ENCODE measurements at places on chromosomes 13 and 19.

DNA sequence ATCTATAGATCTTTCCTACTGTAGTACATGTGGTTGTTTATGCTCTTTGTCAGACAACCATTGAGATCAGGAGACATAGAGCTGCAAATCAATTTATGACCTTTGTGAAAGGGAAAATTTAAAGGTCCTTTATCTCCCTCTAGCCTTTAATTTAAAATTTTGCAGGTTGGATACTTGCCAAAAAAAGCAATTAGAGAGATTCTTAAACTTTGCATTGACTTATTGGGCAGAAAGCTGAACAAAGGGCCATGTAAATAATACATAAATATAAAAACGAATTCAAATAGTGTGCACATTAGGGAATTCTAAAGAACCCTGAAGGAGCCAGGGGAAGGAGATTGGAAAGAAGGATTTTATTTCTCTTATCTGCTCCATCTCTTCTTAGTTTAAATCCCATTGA lies 22.0 kb upstream of the RB1 start:
- DNase-seq: no peak

GRCh38 chr13:39787086-39787487 lies 131.6 kb downstream of the COG6 start:
- no peak for DNase-seq

DNA sequence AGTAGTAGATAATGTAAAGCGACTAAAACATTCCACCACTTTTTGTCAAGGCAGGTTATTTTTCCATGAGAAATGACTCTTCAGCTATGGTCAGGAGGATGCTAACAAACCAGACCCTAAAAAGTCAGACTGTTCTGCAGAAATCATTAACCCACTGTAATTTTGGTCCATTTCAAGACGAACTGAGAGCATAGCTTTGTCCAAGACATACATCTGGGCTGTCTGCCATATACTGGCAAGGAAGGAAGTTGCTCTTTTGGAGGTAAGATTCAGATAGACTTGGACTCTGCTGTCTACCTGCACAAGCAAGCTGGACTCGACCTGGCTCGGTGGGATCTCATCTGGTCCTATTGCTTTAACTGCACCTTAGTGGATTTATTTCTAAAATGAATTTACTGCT lies 207.8 kb downstream of the POSTN start:
- no peak for DNase-seq

- peak; percentile 40 for DNase-seq
Measured at GRCh38 chr13:48232420-48233045, 473 bp upstream of the ITM2B start.

DNA sequence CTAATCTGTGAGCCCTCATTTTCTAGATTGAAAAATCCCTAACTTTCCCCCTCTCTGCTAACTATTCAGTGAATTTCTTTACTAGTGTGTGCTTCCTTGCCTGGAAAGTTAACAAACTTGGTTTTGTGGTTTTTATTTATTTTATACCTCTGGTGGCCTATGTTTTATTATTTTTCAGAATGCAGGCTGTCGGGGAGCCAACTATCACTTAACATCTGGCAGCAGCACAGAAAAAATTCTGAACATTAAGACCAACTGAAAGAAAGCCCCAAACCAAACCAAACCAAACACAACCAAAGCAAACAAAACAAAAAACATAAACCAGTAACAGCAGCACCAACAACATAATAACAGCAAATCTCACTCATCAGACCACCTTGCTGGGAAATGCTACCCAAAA lies 109.0 kb upstream of the KL start:
- no peak for DNase-seq

GRCh38 chr19:17623224-17623935 lies 64.8 kb downstream of the UNC13A start:
- DNase-seq: no peak

DNA sequence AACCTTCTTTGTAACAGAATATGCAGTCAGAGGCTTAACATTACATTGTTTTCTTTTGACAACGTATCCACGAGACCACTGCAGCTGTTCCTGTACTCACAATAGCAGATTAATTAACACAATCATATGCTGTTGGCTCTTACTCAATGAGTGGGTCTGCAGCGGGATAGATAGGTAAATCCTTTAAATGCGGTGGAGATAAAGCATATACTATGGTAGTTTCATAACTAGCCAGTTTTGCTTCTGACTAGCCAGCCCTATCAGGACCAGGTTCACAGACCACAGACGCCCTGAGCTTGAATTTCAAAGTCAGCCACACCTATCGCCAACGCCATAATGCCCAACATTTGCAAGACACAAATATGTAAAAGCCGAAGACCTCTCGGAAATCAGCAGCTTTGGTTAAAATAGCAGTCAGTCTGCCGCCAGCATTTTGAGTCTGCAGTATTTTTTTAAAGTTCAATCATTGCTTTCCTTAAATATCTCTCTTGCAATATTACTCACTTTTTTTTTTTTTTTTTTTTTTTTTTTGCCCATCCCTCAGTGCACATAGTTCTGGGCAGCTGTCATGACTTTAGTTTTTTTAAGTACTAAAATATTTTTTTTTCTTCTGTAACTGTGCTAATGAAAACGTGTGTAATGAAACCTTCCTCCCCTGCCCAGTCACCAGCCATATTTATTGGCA lies 120.5 kb downstream of the ZNF536 start:
- DNase-seq: no peak

DNA sequence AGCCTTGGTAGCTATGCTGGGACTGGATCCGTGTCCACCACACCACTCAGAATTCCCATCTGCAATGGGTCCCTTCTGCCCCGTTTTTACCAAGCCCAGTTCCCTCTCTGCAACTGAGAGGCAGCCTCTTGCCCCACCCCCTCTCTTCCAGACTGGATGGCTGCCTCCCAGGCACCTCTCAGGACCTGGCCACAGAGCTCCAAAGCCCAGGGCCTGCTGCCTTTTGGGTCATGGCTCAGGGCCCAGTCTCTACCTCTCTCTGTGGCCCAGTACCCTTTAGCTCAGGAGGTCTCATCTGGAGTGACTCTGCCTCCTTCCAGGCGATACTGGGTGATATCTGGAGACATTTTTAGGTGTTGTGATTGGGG lies 10.3 kb upstream of the ZBTB7A start:
- DNase-seq: no peak

DNA sequence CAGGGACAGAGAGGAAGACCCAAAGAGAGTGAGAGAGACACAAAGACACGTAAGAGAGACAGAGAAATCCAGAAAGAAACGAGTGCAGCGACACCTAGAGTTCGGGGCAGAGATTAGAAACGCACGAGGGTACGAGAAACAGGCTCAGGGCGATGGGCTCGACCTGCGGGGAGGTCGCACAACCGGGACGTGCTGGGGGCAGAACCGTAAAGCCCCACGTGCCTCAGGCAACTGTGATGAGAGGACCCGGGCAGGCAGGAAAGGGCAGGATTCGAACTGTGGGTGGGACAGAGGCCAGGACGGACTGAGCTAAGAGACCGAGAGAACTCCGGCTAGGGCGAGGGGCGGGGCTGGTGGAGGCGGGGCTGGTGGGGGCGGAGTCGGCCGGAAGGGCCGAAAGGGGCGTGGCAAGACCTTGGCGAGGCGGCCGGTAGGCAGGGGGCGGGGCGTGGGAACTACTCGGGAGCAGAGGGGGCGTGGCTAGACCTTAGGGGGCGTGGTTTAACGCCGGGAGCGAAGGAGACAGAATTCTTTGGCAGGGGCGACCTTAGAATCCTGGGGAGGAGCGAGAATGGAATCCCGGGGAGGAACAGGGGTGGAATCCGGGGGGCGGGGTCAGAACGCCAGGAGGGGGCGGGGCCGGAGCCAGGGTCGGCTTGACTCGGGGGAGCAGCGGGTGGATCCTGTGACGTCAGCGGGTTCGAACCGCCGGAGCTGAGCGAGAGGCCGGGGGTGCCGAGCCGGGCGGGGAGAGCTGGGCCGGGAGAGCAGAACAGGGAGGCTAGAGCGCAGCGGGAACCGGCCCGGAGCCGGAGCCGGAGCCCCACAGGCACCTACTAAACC lies at the start of gene NECTIN2:
Gene NECTIN2 (plus strand): TSS at position 686 of the 843 bp plus-strand sequence. CDS start 229 bp downstream, outside the sequence.
- peak; percentile 99 for DNase-seq

DNA sequence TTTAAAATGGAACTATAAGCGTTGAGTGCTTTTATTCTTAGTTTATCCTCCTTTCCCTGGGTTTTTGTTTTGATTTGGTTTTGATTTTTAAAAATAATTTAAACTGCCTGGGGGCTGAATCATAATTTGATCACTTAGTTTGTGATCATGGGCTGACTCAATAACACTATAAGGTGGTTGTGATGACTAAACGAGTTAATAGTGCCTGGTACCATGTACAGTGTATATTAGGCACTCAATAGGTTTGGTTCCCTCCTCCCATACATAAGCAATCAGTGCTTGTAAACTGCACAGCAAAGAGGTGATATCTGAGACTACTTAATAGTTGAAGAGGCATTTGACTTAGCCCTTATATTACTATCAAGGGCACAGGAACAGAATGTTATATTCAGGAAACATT lies 200.9 kb upstream of the RFC3 start:
- DNase-seq: no peak

DNA sequence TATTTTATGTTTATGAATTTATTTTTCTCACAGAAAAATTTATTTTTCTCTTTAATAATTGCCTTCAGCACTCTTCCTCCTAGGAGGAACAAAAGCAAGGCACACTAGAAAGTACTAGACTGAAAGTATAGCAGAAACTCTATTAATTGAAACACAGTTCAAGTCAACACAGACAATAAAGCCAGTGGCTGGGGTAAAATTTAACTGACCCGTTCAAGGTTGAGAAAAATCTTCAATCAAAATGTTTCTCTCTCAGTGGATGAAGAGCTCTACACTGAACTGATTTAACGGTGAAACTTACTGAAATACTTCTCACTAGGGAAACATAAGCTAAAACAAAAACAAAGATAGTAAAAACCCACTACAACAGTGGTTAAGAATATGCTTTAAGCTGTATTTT lies 230.1 kb upstream of the MIR17HG start:
- DNase-seq: no peak

- DNase-seq: no peak
Measured at GRCh38 chr13:31236211-31236786, 36.5 kb downstream of the B3GLCT start.

DNA sequence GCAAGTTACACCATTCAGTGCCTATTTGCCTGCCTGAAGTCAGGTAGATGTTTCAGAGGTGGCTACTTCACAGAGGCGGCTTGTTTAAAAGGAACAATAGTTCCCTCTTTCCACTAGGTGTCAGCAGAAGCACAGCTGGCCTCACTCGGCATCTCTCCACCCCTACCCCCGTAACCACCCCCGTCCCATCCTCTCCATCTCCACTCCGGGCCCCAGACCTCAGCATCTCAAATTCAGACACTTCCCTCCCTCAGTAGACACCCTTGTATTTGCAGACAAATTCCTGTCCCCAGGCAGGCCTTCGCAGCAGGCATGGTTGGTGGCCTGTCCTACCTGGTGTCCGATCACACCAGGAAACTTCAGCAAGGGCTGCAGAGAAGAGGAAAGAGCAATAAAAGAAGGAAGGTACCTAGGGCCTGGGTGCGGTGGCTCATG lies 9.1 kb upstream of the DPP9 start:
- no peak for DNase-seq

- DNase-seq: no peak
Measured at GRCh38 chr13:21825801-21826200, 154.9 kb downstream of the FGF9 start.

DNA sequence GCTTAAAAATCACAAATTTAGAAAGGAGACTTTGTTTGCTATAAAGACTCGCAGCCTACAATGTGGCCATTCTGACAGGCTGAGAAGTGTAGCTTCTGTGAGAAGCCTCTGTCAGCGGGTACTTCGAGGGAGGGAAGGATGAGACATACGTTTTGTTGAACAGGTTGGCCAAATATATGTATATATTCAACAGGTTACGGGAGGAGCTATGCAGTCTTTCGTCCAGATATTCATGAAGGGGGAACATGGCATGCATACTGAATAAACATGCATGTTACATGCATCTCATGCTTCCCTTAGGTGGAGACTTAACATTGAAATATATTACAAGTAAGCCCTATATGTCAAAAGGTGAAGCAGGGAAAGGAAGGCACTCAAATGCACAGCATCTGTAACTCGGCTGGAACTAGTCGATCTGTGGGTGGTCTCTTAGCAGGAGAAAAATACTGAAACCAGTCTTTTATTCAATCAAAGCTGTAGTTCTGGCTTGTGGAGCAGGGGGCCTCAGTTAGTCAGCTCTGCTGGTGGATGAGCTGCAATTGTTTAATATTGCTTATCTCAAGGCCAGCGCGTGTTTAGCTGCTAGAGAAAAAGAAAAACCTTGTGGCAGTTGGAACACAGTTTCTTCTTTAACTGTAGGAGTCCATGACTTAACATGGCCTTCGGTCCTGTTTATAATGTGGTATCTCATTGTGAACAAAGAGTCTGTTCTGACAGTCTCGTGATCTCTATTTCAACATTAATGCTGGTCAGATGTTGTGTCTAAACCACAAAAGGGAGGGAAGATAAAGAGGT lies 94.3 kb downstream of the FAM216B start:
- DNase-seq: no peak

GRCh38 chr13:93108111-93108601 lies 118.5 kb upstream of the GPC6 start:
- no peak for DNase-seq

- no peak for DNase-seq
Measured at GRCh38 chr13:98307463-98308085, 130.5 kb upstream of the RNF113B start.

DNA sequence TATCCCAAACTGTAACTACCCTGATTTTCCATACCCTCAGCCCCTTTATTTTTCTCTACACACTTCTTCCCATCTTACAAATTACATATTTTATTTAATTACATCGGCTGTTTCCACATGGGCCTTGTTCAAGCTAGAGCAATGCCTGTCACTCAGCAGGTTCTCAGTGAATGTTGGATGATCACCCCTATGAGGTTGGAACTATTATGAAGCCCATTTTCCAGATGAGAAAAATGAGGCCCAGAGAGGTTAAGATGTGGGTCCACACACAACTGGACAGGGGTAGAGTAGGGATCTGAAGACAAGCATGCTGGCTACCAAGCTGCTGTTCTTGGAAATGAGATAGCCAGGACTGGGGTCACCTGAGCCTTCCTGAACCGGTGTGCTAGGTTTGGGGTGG lies 10.0 kb downstream of the MAG start:
- no peak for DNase-seq

GRCh38 chr13:28704919-28705318 lies 13.9 kb downstream of the SLC46A3 start:
- DNase-seq: no peak

DNA sequence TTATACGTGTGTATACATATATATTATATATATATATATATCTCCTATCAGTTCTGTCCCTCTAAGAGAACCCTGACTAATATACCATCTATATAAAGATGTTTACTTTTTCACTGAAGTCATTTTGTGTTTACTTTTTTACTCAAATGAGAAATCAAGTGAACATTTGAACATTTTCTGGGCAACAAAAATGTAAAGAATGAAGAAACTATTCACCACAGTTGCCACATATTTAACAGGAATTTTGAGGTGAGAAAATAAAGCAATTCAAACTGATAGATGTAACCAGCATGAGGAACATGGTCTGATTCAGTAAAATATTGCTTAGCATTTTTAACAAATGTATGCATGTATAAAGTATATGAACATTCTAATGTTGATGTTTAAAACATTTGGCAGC lies 299.2 kb upstream of the KLHL1 start:
- no peak for DNase-seq
